ENCODE measurements at places on chromosomes 13 and 19. TPM values are rescaled to one million over a fixed set of nuclear protein-coding genes. Genes with fewer than 3 reads are reported as not detected.
A peak's percentile ranks its signal among the peaks of the same experiment; 100 is the strongest.

DNA sequence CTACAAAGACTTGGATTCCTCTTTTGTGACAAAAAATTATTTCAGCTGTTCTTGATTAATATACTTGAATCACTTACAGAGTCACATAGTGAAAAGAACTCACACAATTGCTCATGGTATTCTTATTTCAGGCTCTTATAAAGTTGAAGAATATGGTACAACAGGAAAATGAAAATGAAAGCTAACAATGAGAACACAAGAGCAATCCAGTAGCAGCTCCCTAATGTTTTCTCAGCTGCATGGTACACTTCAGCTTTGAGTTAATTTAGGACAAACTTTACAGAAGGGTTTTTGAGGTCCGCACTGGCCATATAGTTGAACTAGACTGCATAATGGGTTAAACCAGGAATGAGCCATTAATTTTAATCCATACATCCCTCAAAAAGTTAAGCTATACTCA, 1261.8 kb downstream of the SLITRK5 start:
- H3K4me3 ChIP-seq = no peak overlapping the region
- H3K27me3 ChIP-seq = no peaks in the 10 kb centered on the region
- H3K27ac ChIP-seq = no peak overlapping the region
- DNase-seq = no peak
- H3K36me3 ChIP-seq = no peaks in the 10 kb centered on the region
- no peaks in the 10 kb centered on the region for H3K4me1 ChIP-seq

- H3K36me3 ChIP-seq = peaks cover 22% of the 10 kb centered on the region
- H3K4me1 ChIP-seq = peaks cover 49% of the 10 kb centered on the region
- no peak for DNase-seq
- peak overlapping the region; percentile 34 for H3K27ac ChIP-seq
These were observed 18.3 kb downstream of the VWA8 start for GRCh38 chr13:41942462-41943094.

- H3K4me1 ChIP-seq = peaks cover 25% of the 10 kb centered on the region
- H3K36me3 ChIP-seq = no peaks in the 10 kb centered on the region
- no peak overlapping the region for H3K4me3 ChIP-seq
- DNase-seq = no peak
These were observed 293.3 kb upstream of the MAB21L1 start for GRCh38 chr13:35769812-35770211.

TLE6 gene
- total RNA-seq = 21.0 TPM

ZNF723 gene
- not detected for total RNA-seq

GGN gene
- 2.8 TPM for total RNA-seq
